ENCODE measurements at places on chromosomes 3 and 15. TPM values are rescaled to one million over a fixed set of nuclear protein-coding genes. Genes with fewer than 3 reads are reported as not detected.

The GOLGA8K gene
- polyA plus RNA-seq, result 0.97 TPM

The TEX55 gene
- not detected for polyA plus RNA-seq

The SEMA3G gene
- 31.3 TPM for polyA plus RNA-seq

The CLDN16 gene
- polyA plus RNA-seq, result 49.3 TPM

The DNASE1L3 gene
- polyA plus RNA-seq, result 14.0 TPM

DNA sequence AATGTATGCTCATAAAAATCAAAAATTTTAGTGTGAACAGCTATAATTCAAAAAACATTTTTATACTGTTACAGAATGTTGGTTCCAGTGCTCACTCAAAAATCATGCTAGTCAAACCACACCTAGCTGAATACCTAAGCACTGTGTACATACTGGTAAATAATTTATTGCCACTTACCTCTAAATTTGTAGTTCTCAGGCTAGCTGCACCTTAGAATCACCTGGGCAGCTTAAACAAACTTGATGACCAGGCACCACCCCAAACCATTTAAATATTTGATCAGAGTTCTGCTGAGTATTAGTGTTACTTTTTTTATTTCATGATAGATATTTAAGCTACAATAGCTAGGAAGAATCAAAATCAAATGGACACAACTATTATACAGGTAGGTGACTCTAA, 32.3 kb upstream of the TMCO5A start:
- no peak for DNase-seq

DNA sequence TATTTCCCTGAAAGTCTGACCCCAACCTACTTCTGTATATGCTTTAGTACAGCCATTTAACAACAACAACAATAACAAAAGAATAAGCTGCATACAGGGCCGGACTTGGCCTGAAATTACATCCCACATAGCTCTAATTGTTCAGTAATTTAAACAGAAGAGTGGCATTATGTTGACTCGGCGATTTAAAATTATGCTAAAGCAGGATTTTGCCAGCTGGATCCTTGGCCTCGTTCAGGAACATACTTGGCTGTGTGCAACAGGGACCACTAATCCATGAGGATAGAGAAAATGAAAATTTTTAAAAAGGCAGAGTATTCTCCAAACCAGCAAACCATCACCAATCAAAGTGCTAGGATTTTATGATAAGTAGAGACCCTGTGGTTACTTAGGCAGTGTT, 433.1 kb upstream of the RBMS3 start:
- DNase-seq, result no peak

DNA sequence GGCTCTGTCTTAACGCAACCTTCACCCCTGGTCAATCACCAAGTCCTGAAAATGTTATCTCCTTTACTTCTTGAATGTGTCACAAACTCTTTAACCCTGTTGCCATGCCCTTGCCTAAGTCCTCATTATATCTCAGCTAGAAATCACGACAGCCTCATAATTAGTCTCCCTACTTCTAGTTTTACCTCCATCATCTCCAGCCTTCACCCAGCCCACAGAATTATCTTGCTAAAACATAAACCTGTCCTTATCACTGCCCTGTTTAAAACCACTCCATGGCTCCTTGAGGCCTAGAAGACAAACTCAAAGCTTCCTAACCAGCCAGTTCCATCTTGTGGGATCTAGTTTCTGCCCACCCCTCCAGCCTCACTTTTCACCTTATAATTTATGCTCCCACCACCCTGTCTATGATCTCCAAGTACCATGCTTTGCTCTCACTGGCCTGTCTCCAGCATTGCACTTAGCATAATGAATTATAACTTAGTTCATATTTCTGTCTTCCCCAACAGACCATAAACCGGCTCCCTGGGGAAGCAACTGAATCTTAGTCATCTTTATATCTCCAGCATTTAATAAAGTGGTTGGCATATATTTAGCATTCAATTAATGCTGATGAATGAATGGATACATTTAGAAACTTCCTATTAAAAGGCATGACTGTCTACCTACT, 39.2 kb downstream of the GPR176 start:
- no peak for DNase-seq

GRCh38 chr15:35674873-35675781, 129.2 kb upstream of the DPH6 start:
- no peak for DNase-seq

- no peak for DNase-seq
These were observed 11.4 kb downstream of the SQOR start for GRCh38 chr15:45646220-45646619.

DNA sequence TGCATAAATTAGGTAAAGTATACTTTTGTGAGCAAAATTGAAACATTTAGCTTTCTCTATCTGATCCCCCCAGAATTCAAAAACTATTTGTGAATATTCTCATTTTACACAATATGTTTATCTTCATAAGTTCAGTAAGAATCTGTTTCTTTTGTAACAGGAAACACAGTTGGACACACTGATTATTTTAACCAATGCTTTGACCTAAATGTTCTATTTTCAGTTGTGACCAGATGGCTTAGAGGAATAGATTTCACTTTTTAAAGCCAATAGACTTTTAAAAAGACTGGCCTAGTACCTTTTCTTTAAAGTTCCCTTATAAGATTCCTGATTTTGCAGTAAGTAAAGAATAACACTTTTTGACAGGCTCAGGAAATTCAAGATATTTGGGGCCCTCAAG, 74.0 kb upstream of the STRIT1 start:
- DNase-seq, result no peak

DNA sequence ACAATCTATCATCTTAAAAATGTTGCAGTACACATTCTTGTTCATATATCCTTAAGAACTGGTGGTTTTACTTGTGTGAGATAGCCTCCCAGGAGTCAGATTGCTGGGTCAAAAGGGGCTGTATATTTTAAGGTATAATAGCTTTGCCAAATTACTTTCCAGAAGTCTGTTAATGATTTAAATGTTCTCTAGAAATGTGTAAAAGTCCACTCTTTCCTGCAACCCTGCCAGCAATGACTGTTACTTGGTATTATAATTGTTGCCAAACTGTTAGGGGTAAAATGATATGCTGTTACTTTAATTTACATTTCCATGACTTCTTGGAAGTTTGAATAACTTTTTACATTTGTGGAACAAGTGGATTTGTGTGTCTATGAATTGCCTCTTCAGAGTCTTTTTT, 170.8 kb downstream of the SLC9A9 start:
- no peak for DNase-seq

DNA sequence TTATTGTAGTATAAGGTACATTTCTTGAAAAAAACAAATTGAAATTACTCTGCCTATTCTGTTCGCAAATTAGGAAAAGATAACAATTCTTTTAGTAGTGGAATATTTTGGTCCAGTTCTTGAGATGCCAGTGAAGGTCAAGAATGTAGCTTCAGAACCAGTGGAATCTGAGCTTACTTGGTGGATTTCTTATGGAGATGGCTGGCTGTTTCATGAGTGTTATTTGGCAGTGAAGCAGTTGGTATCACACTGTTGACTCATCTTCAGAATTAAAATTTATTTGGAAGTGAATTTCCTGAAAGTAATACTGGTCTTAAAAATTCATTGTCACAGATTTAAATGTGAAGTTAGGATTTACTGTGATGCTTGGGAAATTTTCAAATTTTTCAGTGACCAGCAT, 19.1 kb downstream of the RNF13 start:
- DNase-seq, result no peak

DNA sequence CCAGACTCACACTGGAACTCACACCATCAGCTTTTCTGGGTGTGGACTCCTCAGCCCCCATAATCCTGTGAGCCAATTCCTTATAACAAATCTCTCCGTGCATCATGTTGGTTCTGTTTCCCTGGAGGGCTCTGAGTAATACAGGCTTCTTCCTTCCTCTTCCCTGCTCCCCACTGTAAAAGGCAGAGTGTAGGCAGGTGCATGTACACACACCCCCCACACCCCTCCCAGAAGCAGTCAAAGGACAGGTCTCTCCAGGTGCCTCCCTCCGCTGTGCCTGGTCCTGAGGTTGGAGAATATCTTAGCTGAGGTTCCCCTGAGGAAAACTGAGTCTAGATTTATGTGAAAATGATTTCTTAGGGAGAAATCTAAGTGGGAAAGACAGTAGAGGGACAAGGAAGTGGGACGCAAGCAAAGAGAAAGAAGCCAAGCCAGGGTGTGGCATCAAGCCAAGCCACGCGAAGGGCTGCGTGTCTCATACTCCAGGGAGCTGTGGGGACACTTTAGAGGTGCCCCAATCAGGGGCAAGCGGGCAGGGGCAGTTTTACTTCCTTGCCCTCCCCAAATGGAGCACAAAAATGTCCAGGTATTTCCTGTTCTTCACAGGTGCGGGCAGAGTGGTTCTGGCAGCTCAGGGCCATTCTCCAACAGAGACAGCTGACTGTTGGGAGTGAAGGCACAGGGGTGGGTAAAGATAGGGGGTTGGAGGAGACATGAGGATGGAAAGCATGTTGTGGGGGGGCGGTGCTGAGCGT, 86.6 kb downstream of the HMG20A start:
- no peak for DNase-seq

GRCh38 chr15:68487087-68487843, 55.3 kb upstream of the ITGA11 start:
- DNase-seq, result no peak

GRCh38 chr3:197737319-197737649, 580 bp upstream of the RUBCN start:
- peak; percentile 47 for DNase-seq

DNA sequence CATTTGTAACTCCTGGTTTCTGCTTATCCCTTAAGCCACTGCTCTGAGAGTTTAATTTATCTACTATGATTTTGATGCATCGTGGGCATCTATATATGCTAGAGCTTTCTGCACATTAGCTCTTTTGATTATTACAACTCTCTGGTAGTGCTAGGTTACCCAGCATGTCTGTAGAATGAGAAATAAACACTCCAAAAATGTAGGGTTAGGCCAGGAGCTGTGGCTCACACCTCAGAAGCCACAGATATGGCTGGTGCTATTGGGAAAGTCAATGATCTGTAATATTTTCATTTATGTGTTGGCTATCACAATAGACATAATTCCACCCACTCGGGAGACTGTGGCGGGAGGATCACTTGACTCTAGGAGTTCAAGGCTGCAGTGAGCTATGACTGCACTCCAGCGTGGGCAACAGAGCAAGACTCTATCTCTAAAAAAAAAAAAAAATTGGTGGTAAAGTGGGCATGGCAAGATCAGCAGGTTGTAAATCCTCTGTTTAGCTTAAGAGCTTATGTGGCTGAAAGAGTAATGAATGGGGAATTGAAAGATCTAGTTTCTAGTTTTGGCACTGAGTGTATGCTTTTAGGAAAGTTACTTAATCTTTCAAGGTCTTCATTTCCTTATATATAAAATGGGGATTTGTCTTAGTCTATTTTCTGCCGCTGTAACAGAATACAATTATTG, 6.3 kb downstream of the TIGIT start:
- no peak for DNase-seq

GRCh38 chr15:21261965-21262850, 178.1 kb downstream of the POTEB3 start:
- no peak for DNase-seq
